ENCODE measurements at places on chromosomes 1 and 21. TPM values are rescaled to one million over a fixed set of nuclear protein-coding genes. Genes with fewer than 3 reads are reported as not detected.

The NBPF10 gene
- total RNA-seq = 0.92 TPM

The GBP6 gene
- not detected for total RNA-seq

The GPR37L1 gene
- total RNA-seq = not detected

The XCL2 gene
- total RNA-seq = not detected

The SLC44A5 gene
- total RNA-seq = 3.9 TPM

The COQ8A gene
- 168 TPM for total RNA-seq

The CFHR4 gene
- not detected for total RNA-seq

The TOMM20 gene
- 81.9 TPM for total RNA-seq

The HTR1D gene
- total RNA-seq = not detected

- no peak for DNase-seq
Observed at GRCh38 chr1:196584696-196585095, 23.5 kb downstream of the KCNT2 start.

DNA sequence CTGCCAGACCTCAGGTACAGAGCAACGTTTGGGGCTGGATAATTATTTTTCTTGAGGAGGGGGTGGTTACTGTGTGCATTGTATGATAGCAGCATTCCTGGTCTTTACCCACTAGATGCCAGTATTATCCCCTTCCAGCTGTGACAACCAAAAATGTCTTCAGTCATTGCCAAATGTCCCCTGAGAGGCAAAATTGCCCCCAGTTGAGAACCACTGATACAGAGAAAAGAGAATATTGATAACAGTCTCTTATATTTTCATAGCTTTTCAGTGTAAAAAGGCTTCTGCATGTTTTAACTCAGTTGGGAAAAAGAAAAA lies 51.8 kb upstream of the SYT14 start:
- DNase-seq = no peak

DNA sequence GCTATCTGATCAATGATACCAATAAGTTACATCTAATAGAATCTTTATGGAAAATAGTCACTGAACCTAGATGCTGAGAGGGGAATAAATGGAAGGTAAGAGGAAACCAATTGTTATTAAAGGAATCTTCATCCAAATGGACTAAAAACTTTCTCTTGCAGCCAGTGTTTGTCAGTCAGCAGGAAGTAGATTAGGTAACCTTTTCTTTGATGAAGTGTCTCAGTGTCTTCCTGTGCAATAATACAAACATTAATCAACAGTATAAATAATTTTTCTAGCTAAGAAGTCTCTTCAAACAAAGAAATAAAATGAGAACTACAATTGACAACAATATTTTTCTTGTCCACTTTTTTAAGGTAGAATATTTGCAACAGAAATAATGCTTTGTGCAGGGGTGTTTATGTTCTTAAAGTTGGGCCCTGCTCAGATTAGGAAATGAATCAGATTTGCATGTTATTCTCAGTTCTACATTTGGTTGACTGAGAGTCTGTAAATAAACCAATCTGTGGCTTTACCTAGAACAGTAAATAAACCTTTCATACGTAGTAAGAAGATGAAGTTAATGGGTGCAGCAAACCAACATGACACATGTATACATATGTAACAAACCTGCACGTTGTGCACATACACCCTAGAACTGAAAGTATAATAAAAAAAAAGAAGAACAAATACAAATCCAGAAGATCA lies 391.4 kb downstream of the MRPL39 start:
- DNase-seq = no peak

- DNase-seq = no peak
Observed at GRCh38 chr1:86507935-86508582, 38.8 kb upstream of the CLCA4 start.

DNA sequence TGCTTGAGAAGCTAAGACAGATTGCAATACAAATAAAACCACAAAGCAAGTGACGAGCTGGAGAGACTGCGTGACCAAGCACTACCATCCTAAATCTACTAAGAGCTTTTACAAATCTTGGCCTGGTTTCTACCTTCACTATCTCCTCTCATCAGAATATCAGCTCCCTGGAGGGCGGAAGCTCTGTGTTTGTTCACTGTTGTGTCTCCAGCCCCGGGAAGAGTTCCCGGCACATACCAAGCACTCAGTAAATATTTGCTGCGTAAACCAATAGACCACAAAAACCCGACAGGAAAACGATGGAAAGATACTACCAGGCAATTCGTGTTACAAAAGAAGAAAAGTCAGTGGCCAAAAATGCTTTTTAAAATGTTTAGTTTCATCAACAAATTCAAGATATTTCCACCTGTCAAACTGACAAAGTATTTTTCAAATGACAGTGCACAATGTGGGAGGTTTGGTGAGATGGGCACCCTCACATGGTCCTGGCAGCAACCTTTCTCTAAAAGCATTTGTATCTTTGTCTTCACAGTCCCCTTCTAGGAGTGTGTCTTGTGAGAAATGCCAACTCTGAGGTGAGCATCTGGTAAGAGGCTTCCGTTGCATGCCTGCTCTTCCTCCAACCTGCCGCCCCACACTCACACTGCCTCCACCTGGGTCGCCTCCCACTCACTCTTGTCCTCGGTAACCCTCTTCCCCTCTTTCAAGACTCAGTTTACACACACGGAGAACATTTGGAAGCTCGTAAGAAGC lies 34.7 kb downstream of the SLC1A7 start:
- no peak for DNase-seq

DNA sequence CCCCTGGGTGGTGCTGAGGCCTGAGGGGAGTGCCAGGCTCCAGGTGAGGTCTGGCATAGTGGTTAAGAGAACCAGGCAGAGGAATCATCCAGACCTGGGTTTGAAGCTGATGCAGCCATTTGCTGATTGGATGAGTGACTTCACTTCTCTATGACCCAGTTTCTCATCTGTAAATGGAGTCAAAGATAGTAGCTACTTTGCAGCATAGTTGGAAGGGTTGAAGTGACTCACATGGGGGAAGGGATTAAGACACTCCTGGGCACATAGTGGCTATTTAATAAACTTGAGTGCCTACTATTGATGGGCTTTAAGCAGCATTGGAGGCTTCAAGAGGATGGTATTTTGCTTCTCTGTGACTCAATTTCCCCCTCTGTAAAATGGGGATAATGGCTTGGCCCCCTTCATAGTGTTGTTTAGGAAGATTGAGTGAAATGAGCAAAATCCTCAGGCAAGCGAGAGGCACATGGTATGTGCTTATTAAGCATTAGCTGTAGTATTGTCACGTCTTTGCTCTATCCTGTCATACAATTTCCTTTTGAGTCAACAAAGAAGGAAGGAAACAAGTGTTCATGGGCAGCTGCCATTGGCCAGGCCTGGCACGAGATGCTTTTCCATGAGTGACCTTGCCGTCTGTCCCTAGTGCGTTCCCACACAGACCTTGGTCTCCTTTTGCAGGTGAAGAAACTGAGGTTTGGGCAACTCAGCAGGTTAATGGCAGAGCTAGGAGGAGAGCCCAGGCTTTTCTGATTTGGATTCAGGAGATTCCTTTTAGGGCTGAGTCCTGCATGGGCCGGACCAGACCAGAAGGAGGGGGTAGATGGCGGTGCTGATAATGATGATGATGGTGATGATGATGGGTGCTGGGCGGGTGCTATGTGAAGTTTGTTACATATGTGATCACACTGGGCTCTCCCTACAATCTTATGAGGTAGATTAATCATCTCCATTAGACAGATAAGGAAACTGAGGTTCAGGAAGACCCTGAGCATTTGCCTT lies 131.1 kb upstream of the WNT4 start:
- no peak for DNase-seq

DNA sequence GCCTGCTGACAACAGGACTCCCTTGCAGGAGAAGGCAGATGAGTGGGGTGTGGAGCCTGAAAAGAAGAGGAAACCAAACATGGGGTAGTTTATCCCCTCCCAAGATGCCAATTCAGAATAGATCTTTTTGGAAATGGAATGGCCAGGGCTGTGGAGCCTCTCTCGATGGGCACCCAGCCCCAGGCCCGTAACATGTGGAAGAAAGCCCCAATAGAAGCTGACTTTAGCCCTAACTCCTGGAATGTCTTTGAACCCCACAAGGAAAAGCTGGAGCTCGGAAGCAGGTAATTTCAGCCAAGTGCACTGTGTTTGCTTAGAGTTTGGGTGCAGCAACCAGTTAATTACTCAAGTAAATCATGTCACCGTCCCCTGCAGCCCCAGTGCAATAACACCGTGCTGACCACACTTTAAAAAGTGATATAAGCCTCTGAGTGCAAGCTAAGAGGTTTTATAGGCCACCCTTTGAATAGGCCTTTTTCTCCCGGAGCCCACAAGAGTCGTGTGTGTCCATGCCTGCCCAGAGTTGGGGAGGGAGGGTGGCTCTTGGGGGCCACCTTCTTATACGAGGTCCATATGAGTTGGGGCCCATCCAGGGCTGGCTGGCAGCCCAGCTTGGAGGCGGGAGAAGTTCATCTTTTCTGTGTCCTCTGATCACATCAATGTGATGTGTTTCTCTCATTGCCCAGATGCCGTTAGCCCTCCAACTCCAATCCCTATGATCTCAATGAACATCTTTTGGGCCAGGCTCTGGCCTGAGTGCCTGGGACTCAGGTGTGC lies 153.2 kb downstream of the TRABD2B start:
- DNase-seq = no peak

- DNase-seq = no peak
Observed at GRCh38 chr1:59560807-59561450, 253.8 kb upstream of the HOOK1 start.

GRCh38 chr1:157739229-157739901 lies 37.6 kb downstream of the FCRL2 start:
- DNase-seq = no peak

GRCh38 chr21:44049182-44049581 lies 37.1 kb downstream of the TRAPPC10 start:
- DNase-seq = no peak

DNA sequence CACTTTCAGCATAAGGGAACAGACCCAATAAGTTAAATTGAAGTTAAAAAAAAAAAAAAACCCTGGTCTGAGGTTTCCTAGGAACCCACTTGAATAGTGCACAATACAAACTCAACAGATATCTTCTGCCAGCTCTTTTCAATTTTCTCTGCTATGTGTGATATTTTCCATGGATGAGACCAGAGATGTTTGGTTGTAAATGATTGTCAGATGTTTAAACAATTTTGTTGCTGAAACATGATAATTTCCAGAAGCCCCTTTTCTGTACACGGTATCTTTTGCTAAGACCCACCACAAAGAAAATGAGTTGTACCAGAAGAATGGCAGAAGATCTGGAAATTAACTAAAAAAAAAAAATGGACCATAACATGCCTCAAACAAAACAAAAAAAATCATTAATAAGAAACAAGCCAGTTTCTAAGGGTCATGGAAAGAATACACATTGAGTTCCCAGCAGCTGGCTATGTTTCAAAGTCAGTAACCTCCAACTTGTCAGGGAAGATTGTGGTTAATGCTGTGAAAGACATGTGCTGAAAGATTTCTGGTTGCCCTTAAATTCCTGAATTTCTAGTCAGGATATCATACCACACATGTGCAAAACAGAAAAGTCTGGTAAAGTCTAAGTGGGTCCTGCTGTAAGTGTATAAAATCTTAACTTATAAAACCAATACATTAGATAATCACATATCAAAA lies 35.6 kb upstream of the MGST3 start:
- no peak for DNase-seq

DNA sequence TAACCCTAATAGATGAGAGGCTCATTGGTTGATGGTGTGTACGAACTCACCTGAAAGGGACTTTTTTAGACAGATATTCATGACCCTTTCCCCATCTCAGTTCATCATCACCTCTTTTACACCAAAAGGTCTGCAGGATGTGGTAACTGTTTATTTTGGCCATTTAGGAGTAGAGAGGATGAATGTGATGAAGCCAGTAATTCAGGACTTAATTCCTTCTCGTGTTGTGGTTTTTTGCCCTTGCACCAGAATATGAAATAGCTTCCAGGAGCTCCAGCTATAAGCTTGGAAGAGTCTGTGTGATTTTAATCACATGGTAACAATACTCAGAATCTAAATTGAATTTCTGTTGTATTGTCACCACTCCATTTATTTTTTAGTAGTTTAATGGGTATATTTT lies 189.4 kb upstream of the KCTD3 start:
- no peak for DNase-seq

DNA sequence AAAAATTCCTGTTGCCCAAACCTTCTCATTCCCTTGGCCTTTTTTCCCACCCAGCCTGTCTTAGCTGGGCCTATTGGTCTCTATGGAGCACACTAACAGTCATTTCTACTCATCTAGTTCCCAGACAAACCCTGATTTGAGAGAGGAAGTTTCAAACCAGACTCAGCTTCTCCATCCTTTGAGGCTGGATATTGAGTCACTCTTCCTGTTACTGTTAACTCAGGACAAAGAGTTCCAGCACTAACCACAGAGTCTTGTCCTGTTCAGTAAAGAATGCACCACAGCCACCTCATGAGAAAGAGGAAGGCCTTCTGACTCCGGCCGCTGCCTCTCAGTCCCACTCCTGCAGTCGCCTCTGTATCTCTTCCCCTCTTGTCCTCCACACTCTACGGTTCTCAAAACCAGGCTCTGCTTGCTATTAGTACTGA lies 137.8 kb downstream of the PTPRC start:
- DNase-seq = peak; percentile 89

DNA sequence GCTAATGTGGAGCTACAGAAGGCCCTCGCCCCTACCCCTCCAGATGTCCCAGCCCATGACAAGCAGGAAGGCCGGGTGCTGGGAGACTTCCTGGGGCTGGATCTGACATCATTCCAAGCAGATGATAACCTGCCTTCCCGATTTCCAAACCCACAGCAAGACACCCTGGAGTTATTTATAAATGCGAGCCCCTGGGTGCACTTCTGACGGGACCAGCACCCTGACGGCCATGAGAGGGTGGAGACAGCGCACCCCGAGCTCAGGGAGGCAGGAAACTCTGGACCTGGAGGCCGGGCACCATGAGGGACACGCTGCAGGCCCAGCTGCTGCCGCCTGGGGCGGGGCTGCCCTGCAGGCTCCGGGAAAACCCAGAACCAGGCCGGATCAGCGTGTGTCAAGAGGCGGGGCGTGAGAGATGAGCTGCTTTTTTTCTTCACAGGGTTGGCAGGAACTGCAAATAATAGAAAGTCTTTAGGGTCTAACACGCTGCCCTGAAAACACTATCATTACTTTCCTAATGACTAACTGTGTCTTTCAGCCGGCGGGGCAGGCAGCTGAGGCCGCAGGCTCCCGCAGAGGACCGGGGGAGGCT lies 2.5 kb upstream of the PCBP3 start:
- DNase-seq = no peak

GRCh38 chr21:36701756-36702621 lies 3.1 kb downstream of the SIM2 start:
- no peak for DNase-seq

DNA sequence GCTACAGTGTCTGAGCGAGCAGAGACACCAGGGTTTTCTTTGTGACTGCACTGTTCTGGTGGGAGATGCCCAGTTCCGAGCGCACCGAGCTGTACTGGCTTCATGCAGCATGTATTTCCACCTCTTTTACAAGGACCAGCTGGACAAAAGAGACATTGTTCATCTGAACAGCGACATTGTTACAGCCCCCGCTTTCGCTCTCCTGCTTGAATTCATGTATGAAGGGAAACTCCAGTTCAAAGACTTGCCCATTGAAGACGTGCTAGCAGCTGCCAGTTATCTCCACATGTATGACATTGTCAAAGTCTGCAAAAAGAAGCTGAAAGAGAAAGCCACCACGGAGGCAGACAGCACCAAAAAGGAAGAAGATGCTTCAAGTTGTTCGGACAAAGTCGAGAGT lies 2.7 kb downstream of the ZBTB18 start:
- DNase-seq = no peak
